ENCODE measurements at places on chromosomes 3 and 15.

DNA sequence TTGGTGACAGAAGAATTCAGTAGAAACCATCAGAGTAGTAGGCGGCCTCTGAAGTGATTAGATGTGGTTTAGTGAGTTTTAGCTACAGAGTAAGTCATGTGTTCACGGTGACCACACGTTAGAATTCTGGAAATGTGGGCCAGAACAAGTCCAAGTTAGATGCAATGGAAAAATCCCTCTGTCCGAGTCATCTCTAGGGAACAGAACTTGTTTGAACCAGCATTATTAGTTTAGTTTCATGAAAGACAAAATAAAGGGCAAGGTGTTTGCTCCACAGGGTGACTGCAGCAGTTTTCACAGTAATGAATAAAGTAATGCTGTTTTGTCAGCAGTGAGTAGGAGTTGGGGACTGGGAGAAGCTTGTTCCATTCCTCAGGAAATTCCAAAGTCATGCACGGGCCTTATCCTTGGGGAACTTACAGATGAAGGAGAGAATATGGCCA is 100.2 kb downstream of the CGNL1 start:
- DNase-seq: no peak

- no peak for DNase-seq
Observed at GRCh38 chr3:110318108-110318507, 753.5 kb upstream of the NECTIN3 start.

- DNase-seq: no peak
Observed at GRCh38 chr3:39013289-39013688, 38.5 kb downstream of the SCN11A start.

GRCh38 chr3:191094057-191094845 is 104.8 kb upstream of the OSTN start:
- DNase-seq: no peak

GRCh38 chr3:117246771-117247555 is 537.4 kb downstream of the TUSC7 start:
- DNase-seq: no peak

DNA sequence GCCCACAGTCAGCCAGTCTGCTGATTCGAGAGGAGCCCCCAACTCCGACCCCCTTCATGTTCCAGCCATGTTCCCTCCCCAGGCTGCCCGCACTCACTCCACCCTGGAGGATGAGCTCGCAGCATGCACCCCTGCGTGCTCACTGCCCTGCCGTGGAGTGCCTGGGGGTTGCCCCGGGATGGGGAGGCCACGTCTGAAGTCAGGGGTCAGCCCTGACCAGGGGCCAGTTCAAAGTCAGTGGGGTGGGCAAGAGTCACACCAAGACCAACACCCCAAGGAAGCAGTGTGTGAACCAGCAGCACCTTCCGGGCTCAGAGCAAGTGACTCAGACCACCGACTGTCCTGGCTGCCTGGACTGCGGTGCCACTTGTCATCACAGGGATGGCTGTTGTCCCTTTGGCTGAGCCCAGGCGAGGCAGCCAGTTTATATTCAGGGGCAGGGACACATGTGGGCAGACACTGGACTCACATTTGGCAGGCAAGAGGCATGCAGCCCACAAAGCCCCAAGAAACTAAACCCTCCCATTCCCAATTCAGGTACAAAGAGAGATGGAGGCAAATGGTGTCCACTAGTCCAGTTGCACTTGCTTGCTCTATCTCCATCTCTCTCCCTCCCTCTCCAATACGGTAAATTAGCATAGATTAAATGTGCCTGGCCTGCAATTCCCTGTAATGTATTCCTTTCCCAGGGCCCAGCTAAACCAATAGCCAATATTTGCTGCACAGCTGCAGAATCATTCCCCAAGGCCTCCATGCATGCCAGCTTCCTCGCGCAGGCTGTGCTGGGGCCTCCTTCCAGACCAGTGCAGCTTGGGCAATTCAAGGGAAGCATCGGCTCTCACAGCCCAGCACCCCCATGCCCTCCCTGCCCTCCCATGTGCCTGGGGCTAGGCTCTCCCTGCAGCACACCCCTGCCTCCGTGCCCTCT is 135.7 kb upstream of the IQSEC1 start:
- no peak for DNase-seq

- DNase-seq: no peak
Observed at GRCh38 chr15:27587810-27588209, 511.3 kb downstream of the OCA2 start.

DNA sequence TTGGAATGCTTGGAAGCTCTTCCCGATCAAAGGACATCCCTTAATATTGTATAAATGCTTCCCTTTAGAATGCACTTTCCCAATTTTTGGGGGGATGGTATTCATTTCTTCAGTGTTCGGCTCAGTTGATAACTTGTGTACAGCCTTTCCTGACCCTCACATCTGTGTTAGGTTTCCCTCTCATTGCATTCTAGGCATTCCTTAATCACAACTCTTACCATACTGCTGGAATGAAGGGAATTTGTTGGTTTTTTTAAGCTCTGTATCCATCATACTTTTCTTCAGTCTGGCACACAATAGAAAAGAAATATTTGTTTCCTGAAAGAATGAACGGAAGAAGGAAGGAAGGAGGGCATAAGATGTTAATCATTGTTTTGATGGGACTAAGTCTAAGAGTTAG is 119.5 kb downstream of the CHST2 start:
- DNase-seq: no peak

- no peak for DNase-seq
Observed at GRCh38 chr3:52333869-52334557, 17.9 kb downstream of the DNAH1 start.

GRCh38 chr3:197178998-197179397 is 119.4 kb downstream of the DLG1 start:
- DNase-seq: no peak

GRCh38 chr15:64146885-64147681 is 4.4 kb upstream of the SNX22 start:
- peak; percentile 89 for DNase-seq

DNA sequence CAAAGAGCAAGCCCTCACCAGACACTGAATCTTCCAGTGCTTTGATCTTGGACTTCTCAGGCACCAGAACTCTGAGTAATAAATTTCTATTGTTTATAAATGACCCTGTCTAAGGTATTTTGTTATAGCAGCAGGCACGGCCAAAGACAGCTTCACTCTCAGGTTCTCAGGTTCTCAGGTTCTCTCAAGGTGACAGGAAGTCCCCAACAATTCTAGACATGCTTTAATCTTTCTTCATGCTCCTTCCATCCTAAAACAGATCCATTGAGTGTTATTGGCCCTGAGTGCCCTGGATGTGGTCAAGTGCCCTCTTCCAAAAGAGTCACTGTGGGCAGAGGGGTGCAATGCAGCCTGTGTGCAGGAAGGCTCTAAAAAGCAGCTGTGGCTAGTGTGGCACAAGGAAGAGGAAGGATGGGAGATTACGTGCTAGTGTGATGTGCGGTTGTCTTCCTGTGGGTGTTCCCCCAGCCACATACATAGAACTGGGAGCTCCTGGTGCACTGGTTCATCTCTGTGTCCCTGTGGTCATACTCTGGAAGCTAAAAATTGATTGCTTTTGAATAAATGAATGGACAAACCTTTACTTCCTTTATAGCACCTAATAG is 11.0 kb upstream of the RAB7A start:
- DNase-seq: no peak

DNA sequence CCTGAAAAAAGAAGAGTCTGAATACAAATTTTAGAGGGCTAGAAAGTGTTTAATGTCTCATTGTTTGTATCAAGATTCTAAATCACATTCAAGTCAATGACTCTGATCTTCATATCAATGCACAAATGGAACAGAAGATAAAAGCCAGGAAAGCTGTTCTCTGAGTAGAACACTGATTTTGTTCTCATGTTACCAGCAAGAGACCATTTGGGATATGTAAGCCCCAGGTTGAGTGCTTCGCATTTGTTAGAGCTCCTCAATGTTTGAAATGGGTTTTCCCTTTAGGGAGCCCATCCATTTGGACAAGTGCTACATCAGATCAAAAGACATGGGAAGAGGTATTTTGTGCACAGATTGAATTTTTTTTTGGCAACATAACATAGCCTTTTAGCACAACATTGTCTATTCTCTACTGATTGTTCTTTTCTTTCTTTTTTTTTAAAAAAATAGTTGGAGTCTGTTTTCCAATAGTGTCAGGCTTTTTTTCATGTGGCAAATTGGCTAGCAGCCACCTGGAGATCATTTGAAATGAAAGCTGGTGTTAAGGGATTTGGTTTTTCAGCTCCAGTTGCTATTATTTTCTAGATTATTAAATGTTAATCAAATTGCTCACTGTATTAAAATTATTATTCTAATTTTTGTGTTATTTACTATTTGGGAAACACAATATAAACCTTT is 74.5 kb upstream of the ZPLD1 start:
- no peak for DNase-seq

DNA sequence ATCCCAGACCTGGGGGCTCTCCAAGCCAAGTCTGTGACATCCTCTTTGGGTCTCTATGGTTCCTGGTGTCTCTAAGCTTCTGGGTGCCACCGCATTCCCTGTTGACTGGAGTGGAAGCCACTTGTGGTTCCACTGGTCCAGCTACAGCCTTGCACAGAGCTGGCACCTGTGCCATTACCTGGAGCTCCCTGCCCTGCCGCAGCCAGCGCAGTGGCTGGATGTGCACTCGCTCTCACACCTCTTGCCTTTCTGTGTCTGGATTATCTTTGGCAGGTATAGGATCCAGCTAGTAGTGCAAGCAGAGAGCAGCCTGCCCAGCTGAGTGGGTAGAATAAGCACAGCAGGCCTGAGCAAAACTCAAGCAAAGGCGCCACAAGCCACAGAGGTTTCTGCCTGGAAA is 1635.5 kb downstream of the OTOL1 start:
- no peak for DNase-seq

GRCh38 chr15:101765772-101766456 is 37.4 kb upstream of the OR4F6 start:
- no peak for DNase-seq

DNA sequence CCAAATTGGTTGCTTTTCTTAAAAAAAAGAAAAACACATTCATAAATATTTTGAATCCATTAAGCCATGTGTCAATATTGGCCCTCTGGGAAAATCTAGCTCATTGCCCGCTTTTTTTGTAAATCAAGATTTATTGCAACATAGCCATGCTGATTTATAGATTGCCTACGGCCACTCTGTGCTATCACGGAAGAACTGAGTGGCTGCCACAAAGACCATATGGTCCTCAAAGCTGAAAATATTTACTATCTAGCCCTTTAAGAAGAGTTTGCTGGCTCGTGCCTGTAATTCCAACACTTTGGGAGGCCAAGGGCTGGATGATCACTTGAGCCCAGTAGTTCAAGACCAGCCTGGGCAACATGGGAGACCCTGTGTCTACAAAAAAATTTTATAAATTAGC is 45.9 kb downstream of the IL5RA start:
- DNase-seq: no peak

DNA sequence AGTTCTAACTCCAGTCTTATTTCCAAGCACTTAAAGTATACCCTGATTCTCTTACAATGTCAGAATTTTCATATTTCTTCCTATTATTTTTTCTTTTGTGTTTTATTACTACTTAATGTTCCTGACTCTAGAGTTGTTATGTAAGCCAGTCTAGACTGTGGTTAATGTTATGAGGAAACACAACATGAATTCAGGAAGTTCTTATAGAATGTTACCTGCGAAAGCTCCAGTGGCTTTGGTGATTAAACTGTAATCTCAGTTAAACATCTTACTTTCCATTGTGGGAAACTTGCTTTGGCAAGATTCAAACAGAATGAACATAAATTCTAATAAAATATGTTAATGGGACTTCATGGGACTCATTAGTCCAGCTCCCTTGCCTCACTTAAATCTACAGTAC is 36.6 kb upstream of the CHL1 start:
- no peak for DNase-seq

DNA sequence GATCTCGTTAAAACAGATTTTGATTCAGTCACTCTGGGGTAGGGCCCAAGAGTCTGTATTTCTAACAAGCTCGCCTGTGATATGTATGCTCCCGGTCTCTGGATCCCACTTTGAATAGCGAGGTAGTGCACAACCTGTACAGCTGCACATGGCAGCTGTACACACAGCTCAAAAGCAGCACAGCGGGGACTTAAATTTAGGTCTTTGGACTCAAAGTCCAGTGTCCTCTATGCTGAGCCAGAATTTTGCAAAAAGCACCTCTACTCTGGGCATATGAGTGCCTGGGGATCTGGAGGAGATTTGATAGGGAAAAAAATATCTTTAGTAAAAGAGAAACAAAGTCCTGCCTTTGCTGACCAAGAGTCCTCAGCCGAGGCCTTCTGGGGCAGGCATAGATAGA is 83.1 kb downstream of the HMG20A start:
- no peak for DNase-seq

DNA sequence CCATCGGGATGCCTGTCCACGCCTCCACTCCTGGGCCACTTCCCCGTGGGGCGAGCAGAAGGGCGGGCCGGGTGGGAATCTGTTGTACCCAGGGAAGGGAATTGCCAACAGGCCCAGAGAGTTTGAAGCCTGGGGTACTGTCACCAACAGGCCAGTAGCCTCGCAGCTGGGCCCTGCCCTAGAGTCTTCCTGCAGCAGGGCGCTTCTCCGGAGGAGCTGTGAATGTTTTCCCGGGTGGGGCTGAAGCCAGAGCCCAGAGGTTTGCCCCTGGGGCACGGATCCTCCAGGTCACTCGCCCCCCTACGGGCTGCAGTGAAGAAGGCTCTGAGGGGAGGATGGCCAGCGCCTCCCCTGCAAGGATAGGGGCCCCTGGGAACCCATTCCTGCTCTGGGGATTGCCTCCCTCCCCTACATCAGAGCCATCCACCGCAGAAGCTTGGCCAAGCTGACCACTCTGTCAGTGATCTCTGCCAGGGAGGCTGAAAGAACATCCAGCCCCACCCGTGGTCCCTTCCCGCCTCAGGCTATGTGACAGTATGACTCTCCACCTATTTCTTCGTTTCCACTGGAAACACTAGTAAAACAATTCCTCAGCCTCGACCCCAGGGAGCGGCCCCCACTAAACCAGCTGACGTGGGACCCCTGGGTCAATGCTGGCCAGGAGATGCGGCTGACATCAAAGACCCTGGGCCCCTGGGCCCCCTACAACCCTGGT is 16.8 kb downstream of the CIDEC start:
- no peak for DNase-seq

DNA sequence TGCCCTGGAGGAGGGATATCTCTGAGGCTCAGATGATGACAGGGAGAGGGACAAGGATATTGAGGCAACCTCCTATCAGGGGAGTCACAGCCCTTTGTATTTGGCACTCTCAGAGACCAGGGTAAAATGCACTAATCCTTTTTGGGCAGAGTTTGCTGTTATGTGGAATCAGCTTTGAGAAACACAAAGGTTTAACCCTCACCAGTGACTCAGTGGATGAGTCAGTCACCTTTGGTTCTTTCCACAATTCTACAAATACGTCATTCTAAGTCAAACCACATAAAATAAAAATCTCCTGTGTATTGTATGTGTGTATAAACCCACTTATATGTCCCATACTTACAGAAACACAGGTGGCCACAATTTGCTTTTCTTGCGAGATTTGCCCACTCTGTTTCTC is 5.1 kb downstream of the LSAMP start:
- no peak for DNase-seq

DNA sequence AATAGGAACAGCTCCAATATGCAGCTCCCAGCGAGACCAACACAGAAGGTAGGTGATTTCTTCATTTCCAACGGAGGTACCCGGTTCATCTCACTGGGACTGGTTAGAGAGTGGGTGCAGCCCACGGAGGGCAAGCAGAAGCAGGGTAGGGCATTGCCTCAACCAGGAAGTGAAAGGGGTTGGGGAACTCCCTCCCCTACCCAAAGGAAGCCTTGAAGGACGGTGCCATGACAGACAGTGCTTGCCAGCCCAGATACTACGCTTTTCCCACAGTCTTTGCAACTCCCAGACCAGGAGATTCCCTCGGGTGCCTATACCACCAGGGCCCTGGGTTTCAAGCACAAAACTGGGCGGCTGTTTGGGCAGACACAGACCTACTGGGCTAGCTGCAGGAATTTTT is 576.9 kb upstream of the NECTIN3 start:
- DNase-seq: no peak
